CD4-positive, alpha-beta T cell treated with Interleukin-17A for 1 hour (primary cell): ENCODE measurements at places on chromosomes 16 and 17.
A peak's percentile ranks its signal among the peaks of the same experiment; 100 is the strongest.

DNA sequence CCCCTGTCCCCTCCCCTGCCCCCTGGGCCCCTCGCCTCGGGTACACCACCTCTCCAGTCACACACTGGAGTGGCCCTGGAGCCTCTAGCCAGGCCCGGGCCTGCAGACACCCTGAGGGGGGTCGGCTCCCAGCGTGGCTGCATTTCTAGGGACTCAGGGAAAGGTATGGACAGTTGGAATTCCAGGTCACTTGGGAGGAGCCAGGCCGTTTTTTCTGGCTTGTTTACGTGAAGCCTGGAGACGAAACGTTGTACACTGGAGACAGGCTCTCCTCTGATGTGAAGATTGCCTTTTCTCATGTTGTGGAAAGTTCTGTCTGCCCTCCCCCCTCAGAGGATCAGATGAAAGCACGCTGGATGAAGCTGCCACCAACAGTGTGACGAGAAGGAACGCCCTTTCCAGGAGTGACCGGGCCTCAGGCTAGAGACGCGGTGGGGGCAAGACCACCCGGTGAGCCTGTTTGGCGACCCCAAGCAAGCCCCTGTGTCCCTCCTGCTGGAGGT lies 4.0 kb upstream of the PPP1R27 start:
- DNase-seq = no peak

- DNase-seq = no peak
These were observed 45.4 kb upstream of the ACSF3 start for GRCh38 chr16:89048090-89048725.

DNA sequence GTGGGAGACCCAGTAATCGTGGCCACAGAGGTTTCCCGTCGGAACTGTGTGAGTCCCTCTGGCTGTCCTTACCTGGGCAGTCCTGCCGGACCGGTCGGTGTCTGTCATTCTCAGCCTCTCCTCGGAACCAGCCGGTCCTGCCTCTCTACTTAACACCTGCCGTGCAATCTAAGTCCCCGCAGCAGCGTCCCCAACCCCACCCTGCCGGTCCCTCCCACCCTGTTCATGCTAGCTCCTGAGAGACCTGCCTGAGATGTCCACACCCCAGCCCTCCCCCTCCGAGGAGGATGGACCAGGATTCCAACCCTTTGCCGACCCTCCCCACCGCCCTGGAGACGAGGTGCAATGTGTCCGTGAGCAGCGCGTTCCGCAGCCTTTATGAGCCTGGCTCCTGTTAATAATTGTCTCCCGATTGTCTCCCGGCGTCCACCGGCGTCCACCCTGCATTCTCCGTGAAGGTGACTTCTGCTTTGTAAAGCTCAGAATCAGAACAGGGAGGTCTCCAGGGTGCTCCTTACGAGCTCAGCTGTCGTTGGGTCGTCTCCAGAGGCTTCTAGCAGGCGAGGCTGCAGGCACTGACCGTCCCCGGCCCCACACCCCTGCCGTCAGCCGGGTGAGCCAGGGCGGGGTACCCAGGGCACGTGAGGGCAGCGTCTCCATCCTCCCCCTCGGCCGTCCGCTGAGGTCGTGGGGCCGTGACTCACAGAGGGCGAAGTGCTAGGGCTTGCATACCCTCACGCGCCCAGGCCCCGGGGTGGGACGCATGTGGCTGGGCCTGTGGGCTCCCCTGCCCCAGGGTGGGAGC lies 10.1 kb downstream of the METRNL start:
- no peak for DNase-seq

DNA sequence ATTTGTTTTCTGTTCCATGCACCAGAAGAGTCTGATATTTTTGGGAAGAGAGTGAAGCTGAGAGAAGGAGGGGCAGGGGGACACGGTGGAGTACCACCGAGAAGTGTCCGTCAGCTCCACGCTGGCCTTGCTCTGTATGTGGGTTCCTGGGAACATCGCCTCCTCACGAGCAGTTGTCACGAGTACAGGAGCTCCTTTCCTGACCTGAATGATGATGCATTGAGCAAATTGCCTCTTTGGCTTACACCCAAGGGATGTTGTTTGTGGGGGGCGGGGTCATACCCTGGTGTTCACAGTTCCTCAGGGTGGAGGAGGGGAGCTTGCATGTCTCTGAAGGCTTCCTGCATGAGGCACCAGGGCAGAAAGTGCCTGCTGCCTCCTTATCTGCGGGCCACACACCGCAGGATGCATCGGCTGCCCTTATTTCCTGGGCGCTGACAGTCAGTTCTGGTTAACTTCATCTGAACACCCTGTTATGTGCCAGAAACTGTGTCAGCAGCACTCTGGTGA lies 36.2 kb downstream of the RGS9 start:
- peak; percentile 83 for DNase-seq

DNA sequence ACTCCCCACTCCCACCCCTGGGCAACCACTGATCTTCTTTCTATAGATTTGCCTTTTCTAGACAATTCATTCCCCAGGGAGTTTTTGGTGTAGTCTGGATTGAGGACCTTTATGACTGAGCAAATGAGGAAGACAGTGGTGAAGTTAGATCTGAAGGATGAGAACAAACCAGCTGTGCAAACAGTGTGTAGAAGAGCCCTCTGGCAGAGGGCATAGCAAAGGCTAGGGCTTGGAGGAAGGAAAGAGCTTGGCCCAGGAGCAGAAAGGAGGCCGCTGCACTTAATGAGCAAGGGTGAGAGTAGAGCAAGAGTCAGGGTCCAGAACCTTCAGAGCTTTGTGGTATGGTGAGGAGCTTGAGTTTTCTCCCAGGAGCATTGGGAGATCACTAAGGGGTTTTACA lies 352.7 kb downstream of the CA10 start:
- DNase-seq = no peak

DNA sequence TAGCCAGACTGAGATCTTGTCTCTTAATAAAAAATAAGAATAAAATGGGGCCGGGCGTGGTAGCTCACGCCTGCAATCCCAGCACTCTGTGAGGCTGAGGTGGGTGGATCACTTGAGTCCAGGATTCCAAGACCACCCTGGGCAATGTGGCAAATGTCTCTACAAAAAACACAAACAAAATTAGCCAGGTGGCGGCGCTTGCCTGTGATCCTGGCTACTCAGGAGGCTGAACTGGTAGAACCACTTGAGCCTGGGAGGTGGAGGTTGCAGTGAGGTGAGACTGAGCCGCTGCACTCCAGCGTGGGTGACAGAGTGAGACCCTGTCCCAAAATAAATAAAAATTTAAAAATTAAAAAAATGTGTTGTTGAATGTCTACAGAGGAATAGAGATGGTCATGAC lies 2.9 kb upstream of the DEF8 start:
- DNase-seq = no peak

- no peak for DNase-seq
These were observed 8.4 kb upstream of the HERPUD1 start for GRCh38 chr16:56923481-56924091.

GRCh38 chr17:42623732-42624596 lies 14.5 kb downstream of the TUBG1 start:
- DNase-seq = no peak

- DNase-seq = no peak
These were observed 8.3 kb downstream of the ABAT start for GRCh38 chr16:8682551-8683259.

- no peak for DNase-seq
These were observed 600.6 kb upstream of the CDH11 start for GRCh38 chr16:65722429-65722828.

DNA sequence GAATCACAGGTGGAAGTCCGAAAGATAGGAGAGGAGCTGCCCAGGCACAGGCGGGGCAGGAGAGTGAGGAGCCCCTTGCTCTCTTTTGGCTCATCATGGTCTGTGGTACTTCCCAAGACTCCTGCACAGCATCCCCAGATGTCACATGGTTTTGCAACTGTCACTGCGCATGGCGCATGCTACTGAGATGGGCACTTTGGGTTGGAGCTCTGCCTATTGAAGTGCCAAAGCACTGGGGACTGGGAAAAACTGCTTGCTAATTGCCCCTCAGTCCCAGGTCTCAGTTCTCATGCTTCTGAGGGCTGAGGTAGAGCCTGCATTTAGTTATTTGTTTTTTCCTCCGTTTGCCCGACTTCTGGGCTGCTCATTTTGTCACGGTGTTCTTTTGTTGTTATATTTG lies 156.8 kb upstream of the CDH13 start:
- DNase-seq = no peak

DNA sequence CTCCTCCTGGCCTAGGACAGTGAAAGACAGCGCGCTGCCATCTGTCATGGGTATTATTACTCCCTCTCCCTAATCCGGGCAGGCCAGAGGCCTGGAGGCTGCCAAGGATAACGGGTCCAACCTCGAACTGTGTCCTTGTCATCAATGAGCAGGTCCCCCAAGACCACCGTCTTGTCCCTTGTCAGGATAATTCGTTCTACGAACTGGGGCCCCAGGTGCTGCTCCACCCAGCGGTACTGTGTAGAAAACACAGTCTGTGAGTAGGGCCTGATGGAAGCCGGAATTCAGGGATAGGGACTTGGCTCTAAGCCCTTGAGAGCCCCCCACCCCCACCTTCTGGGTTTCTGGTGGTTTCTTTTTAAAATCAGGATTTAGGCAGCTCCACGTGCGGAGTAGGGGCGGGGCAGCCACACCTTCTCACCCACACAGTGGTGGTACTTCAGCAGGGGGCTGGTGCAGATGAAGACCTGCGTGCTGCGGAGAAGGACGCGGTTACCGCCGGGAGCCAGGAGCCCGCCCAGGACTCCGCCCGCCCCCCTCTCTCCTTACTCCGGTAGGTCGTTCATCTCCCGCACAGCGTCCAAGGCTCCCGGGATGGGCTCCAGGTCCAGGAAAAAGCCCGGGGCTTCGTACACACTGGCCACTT lies 787 bp downstream of the NT5C start:
- peak; percentile 55 for DNase-seq

- DNase-seq = no peak
These were observed 8.7 kb downstream of the ENPP7 start for GRCh38 chr17:79739148-79740062.

- no peak for DNase-seq
These were observed 7.9 kb downstream of the P2RX5 start for GRCh38 chr17:3688027-3688553.

- DNase-seq = no peak
These were observed 16.3 kb downstream of the IRF8 start for GRCh38 chr16:85915125-85915845.

- no peak for DNase-seq
These were observed 90.8 kb downstream of the ABCC12 start for GRCh38 chr16:48064971-48065370.
